IgD-negative memory B cell (primary cell): ENCODE measurements at places on chromosomes 5 and 9. TPM values are rescaled to one million over a fixed set of nuclear protein-coding genes. Genes with fewer than 3 reads are reported as not detected.

ST8SIA4 gene
- 24.2 TPM for polyA plus RNA-seq

TPM2 gene
- not detected for polyA plus RNA-seq

PCDHGA10 gene
- 0.15 TPM for polyA plus RNA-seq

BTNL3 gene
- not detected for polyA plus RNA-seq
